Esophagus squamous epithelium (tissue), 5 donors: ENCODE measurements at places on chromosomes 12 and 14. TPM values are rescaled to one million over a fixed set of nuclear protein-coding genes. Genes with fewer than 3 reads are reported as not detected.

DNA sequence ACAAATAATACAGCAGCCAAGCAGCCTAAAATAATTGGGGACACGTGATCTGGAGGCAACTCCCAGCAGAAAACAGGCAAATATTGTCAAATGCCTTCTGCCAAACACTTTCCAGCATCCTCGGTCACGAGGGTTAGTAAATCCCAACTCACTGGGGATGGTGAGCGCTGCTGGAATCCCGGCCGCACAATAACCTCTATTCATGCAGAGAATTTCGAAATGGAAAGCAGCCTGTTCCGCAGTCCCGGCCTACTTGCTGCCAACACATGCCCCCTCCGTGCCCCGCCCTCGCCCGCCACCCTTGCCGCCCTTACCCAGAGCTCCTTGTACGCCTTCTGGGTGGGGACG, 62.2 kb downstream of the RFX4 start:
- H3K27me3 ChIP-seq: no peaks in the 10 kb centered on the region
- DNase-seq: no peak
- H3K27ac ChIP-seq: no peak overlapping the region
- no peaks in the 10 kb centered on the region for H3K4me1 ChIP-seq
- no peaks in the 10 kb centered on the region for H3K36me3 ChIP-seq

GRCh38 chr12:118603610-118604361, 227.4 kb downstream of the SUDS3 start:
- no peak overlapping the region for H3K27ac ChIP-seq
- H3K27me3 ChIP-seq: no peaks in the 10 kb centered on the region
- no peaks in the 10 kb centered on the region for H3K36me3 ChIP-seq
- H3K4me1 ChIP-seq: no peaks in the 10 kb centered on the region

DNA sequence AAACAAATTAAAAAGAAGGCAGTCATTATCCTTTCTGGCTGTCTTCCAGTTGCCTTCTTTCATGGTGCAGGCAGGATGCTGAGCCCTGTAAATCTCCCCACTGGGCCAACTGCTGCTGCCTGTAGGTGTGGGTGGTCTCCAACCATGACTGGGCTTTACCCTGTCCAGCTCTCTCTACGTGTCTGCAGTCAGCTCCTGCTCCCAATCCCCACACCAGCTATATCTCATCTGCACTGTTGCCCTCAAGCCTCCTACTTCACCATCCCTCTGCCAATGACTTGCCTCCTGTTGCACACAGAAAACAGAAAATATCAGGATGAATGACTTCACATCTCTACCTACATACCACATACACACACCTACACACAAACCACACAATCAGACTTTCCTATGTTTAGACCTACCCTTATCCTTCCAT, 39.7 kb upstream of the PSMA6 start:
- DNase-seq: no peak
- no peaks in the 10 kb centered on the region for H3K27me3 ChIP-seq
- no peaks in the 10 kb centered on the region for H3K36me3 ChIP-seq
- no peaks in the 10 kb centered on the region for H3K4me1 ChIP-seq
- H3K27ac ChIP-seq: no peak overlapping the region
- H3K4me3 ChIP-seq: no peak overlapping the region

- no peak overlapping the region for H3K4me3 ChIP-seq
- H3K27ac ChIP-seq: no peak overlapping the region
- no peak for DNase-seq
- H3K36me3 ChIP-seq: no peaks in the 10 kb centered on the region
Observed at GRCh38 chr12:66959276-66959675, 280.4 kb upstream of the GRIP1 start.

The ANAPC7 gene
- 67.5 TPM for total RNA-seq

The TRHDE gene
- total RNA-seq: 0.50 TPM

The FAIM2 gene
- 0.19 TPM for total RNA-seq
